Stimulated activated naive CD4-positive, alpha-beta T cell treated with Interleukin-2 at 50 U/mL for 16 hours (primary cell): ENCODE measurements at places on chromosomes 12 and 14.

DNA sequence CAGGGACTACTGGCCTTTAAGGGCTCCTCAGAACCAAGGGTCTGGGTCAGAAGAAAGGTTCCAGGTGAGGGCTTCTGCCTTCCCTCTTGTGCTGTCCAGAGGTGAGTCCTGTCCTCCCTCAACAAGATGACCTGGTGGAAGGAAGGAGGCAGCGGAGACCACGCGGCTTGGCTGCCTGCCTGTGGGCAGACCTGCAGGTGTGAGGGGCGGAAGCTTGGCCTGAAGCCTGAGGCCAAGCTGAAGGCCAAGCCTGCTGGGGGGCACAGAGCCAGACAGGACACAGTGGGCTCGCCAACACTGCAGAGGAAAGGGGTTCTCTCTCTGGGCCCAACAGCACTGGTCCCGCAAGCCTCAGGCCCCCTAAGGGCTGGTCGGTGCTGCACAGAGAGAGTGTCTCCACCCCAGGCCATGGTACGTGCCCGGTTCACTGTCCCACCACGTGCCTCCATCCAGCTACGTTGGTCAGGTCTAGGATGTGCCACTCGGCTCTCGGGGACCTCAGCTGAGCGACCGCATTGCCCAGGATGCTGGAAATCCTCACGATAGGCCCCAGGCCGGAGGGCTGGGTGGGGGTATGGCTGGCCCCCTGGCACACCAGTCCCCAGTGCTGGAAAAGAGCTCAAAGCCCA, 170.0 kb upstream of the PRMT8 start:
- DNase-seq: no peak

GRCh38 chr14:83826838-83827237, 1703.1 kb upstream of the FLRT2 start:
- no peak for DNase-seq

DNA sequence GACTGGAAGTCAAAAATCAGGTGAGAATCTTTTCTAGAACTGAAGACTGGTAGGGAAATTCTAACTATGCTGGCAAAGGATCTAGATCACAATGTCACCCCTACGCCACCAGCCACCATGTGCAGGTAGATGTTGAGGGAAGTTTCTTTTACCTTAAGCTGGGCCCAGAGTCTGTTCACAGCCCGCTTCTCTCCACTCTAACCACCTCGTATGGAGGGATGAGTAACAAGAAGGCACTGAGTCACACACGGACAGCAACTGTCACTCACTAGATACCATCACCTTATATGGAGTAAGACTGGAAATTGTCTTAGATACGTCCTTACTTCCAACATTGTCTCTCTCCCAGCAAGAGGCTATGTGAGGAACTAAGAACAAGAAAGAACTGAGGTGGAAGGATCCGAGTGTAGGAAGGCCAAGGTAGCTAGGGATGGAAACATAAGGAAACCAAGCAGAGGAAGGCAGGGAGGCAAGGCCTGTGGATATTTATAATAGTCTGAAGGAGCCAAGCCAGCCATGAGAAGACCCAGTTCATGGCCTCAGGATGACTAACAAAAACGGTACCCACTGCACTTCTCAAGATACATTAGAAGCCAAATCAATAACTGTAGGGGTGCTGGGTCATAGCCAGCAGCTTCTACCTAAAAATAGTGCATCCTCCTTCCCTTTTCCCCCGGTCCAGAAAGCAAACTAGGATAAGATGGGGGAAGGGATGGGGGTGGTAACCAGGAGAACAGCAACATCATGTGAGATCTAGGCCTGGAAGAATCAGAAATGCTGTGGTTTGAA, 15.5 kb downstream of the REM2 start:
- DNase-seq: no peak

GRCh38 chr14:94022532-94023411, 3.4 kb upstream of the OTUB2 start:
- DNase-seq: no peak

DNA sequence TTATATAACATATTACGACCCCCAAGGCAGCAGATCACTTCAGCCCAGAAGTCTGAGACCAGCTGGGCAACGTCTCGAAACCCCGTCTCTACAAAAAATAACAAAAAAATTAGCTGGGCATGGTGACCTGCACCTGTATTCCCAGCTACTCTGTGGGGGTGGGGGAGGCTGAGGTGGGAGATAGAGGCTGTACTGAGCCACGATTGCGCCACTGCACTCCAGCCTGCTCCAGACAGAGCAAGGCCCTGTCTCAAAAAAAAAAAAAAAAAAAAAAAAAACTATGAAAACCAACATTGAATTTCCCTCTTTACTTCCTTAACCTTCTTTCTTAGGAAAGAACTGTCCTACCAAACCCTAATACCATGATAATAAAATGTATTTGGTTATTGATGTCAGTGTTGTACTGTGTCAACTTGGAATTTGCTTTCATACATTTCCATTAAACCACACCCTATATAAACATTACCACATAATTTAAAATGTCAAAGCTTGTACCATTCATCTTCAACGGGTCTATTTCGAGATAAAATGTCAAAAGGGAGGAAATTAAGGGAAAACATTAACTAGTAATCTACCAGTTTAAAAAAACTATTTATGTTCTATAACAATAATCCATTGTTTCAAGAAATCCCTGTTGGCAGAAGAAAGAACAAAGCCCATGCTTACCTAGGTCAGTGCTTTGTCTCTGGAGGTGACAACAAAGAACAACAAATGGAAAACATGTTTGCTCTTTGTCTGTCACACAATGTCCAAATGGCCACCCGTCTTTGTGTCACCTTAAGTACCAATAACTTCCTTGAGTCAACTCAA, 17.4 kb downstream of the GALNT4 start:
- DNase-seq: no peak

DNA sequence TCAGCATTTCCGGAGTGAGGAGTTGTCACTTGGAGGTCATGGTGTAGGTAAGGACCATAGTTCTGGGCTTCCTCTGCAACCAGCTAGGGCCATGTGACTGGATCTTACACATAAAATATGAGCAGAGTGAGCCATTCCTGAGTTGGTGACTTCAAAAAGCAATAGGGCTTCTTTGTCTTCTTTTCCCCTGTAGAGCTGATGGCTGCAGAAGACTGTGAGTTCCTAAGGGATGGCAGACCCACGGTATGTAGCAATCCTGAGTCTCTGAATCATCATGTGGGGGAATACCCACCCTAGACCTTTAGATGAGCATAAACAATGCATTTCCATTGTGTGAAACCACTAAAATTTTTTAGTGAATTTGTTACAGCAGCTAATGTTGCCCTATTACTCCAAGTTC, 151.1 kb upstream of the TBX3 start:
- DNase-seq: no peak

DNA sequence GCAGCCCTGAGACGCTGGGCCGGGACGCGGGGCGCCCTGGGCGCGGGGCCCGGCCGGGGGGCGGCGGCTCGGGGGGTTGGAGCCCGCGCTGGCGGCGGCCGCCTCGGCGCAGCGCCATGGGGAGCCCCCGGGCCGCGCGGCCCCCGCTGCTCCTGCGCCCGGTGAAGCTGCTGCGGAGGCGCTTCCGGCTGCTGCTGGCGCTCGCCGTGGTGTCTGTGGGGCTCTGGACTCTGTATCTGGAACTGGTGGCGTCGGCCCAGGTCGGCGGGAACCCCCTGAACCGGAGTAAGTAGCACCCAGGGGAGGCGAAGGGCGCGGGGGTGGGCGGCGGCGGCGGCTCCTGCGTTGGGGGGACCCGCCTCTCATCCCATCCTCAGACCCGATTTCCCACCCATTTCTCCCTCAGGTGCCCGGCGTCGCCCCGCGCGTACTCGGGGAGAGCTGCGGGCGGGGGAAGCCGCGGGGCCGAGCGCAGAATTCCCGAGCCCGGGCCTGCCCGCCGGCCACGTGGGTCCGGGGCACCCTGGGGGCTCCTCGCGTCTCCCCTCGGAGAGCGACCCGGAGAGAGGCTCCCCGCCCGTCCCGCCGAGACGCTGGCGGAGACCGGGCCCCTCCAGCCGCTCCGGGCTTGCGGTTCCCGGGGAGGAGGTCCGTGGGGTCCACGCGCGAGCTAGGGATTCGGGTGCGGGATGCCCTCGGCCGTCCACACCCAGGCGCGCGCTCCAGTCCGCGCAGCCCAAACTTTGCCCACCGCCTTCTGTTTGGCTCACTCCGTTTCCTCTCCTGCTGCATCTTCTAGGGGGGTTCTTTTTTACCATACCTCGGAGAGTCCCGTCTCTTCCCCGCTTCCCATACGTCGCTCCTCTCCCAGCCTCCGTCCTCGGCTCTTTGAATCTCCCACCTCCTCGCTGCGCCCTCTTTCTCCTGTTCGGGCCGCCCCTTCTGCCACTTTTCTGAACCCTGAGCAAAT, 807 bp downstream of the B4GALNT3 start:
- peak; percentile 22 for DNase-seq
